Colonic mucosa (tissue), 4 donors: ENCODE measurements at places on chromosomes 7 and 10. TPM values are rescaled to one million over a fixed set of nuclear protein-coding genes. Genes with fewer than 3 reads are reported as not detected.

OPN4 gene
- not detected for total RNA-seq

PPA1 gene
- 180 TPM for total RNA-seq

DNA sequence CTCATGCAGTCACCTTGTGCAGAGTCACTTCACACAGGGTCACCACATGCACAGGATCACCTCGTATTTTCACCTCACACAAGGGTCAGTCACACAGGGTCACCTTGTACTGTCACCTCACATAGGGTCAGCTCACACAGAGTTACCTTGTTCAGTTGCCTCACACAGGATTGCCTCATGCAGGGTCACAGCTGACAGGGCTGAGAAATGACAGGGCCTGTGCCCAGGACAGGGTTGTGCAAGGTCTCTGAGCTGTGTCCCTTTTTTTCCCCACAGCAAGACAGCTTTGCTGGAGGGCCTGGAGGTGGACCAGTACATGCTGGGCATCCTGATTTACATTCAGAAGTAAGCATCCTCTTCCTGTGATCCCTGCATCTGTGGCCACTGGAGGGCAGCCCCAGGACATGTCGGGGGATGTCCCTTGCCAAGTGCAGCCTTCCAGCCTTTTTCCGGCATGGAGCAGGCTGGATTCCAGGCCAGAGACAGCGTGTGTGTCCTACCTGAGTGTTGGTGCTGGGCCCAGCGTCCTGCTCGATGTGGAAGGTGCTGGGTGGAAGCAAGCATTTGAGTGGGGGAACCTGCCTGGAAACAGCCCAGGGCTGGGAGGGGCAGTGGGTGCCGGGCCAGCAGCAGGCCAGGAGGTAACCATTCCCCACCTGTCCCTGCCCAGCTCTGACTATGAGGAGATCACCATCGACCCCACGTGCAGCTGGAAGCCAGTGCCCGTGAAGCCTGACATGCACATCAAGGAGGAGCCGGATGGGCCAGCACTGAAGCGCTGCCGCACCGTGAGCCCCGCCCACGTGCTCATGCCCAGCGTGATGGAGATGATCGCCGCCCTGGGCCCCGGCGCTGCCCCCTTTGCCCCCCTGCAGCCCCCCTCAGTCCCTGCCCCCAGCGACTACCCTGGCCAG is 16.3 kb downstream of the ZMIZ2 start:
- no peak for DNase-seq

MYPN gene
- total RNA-seq: 0.27 TPM

ZNF365 gene
- total RNA-seq: 0.25 TPM

DNA sequence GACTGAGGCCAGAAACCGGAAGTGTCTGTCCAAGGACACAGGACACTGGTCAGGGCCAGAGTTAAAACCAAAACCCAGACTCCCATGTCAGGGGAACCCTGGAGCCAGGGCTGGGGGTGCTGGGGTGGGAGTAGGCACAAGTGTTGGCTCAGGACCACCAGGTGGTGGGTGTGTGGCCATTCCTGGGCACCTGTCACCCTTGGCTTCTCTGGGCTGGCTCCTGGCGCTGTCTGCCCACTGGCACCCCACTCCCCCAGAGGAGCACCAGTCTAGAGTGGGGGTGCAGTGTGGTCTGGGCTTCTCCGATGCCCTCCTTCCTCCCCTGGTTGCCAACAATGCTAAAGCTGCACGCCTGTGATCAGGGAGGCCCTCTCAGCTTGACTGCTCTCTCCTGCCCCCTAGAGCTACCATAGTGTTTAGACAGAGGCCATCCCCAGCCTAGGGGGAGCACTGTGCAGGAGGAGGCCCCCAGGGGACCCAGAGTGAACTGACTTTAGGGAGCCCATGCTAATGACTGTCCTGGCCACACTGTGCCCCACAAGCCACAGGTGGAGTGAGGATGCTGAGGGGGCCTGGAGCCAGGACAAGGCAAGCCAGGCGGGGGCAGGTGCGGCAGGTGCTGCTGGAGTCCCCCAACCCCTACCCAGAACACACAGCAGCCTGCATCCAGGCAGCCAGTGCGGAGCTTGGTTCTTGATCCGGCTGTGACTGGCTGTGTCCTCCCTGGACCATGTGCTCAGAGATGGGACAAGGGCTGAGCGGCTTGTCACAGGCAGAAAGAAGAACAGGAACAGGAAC is 11.0 kb downstream of the RASGEF1A start:
- peak; percentile 28 for DNase-seq

STK32C gene
- 9.2 TPM for total RNA-seq

DNA sequence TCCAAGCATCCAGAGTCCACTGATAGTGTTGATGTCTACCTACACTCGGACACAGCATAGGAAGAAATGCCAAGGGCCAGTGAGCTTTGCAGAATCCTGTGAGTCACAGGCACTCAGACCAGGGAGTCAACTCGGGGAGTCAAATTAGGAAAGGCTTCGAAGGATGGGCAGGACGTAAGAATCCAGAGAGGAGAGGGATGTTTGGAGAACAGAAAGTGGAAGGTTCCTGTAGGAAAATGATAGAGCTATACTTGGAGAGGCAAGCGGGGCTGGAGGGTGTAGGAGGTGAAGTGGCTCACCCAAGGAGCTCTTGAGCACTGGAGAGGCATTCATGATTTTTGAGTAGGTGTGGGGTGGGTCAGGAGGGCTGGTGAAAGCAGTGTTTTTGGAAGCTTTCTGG is 3.0 kb downstream of the ZYX start:
- no peak for DNase-seq

DNA sequence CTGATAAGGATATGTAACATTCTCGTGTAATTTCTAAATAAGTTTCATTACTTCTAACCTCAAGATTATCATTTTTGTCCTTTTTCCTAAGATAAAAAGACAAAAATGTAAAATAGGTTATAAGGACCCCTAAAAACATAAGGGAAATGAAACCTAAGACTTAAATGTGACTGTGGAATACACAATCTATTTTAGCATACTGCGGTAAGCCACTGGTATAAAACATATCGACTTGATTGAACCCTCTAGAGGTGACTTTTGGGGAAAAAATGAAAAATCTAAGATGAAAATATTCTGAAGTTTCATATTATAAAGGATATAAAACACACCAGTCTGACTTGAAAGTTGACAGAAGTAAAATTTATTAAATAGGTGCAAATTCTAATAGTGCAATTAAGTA is 1.9 kb downstream of the NAMPT start:
- no peak for DNase-seq

DNA sequence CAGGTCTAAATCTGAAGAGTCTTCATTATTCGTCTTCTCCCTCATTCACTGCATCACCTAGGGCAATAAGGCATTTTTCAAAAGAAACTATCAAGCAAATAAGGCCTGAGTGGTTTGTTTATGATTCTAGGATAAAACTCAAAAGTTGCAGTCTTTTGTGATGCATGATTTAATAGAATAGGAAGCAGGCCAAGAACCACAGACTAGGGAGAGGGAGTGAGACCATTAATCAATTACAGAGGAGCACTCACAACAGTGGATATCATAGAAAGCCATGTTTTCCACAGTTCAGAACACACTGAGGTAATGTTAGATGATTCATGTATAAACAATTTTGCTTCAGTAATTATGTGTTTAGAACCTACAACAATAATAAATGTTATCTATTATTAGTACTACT is 87.8 kb upstream of the LRRTM3 start:
- no peak for DNase-seq

- no peak for DNase-seq
Measured at GRCh38 chr7:126040114-126041045, 1110.8 kb upstream of the POT1 start.

DNA sequence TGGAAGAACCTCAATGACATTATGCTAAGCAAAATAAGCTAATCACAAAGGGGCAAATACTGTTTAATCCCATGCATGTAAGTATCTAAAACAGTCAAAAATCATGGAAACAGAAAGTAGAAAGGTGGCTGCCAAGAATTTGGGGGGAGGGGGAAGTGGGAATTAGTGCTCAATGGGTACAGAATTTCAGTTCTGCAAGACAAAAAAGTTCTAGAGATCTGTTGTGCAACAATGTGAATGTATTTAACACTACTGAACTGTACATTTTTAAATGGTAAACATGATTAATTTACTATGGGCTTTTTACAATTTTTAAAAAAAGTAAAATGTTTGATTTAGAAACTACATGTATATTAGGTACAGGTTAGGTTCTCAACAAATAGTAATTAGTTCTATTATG is 11.9 kb downstream of the EZH2 start:
- no peak for DNase-seq

GRCh38 chr10:43254199-43254730 is 12.6 kb downstream of the RASGEF1A start:
- no peak for DNase-seq

DNA sequence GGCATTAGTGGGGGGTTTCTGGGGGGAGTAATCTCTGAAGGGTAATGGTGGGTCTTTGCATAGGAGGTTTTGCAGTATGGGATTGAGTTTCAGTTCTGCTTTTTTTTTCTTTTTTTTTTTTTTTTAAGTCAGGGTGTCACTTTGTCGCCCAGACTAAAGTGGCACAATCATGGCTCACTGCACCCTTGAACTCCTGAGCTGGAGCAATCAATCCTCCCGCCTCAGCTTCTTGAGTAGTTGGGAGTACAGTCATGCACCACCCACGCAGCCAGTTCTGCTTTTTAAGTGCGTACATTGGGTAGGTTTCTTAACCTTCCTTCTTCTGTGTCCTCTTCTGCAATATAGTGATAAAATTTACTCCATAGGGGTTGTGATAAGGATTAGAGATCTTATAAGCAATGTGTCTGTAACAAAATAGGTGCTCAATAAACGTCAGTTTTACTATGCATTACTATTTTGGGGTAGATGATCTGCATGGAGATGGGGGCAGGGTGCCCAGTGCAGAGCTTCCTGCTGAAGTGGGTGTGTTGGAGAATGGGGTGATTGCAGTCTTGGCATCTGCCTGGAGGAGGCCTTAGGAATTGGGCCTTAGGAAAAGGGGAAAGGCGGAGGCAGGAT is 9.6 kb downstream of the KAZALD1 start:
- no peak for DNase-seq

DNA sequence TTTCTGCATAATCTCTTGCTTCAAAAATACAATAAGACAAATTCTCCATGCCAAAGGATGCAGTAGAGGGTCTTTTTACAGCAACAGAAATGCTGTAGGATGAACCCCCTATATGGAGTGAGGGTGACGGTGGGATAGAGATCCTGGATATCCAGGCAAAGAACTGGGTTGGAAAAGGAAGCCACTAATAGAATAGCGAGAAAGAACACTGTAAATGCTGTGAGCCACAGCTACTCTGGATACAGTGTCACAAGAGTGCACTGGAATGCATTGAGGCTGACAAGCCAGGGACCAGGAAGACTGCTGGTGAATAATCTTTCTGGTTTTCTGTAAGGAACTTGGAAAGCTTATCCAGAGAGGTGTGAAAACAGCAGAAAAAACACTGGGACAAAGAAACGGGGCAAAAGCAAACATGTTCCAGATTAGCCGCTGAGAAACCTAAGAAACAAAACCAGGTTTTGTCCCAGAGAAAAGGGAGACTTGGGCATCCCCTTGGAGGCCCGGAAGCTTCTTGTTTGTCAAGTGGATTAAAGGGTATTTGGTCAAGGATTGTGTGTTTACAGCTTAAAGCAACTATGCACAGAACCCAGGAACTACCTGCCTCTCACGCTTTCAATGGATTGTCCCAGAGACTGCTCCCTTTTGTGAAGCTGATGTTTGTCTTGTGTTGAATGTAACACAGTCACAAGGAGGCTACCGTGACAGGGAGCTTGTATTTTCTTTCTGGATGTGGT is 6.2 kb upstream of the MSMB start:
- no peak for DNase-seq

CRHR2 gene
- total RNA-seq: 0.16 TPM

GRCh38 chr7:112162142-112162766 is 43.9 kb downstream of the DOCK4 start:
- no peak for DNase-seq

DNA sequence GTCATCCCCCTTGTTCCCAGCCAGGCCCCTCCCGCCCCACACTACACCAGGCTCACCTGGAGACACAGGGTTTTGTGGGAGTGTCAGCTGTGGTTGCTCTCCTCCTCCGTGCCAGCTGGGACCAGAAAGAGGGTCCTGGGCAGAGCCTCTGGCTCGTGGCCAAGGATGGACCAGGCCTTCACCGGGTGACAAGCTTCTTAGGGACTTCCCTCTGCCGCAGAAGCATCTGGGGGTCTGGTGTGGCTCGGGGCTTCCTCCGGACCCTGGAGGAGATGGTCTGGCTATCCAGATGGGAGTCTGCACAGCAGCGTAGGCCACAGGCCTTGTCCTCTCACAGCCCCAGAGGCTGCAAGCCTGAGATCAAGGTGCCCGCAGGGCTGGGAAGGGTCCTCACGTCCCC is 63.8 kb upstream of the CFAP46 start:
- no peak for DNase-seq

MYOZ1 gene
- not detected for total RNA-seq

GRCh38 chr10:114143160-114143559 is 30.8 kb downstream of the CCDC186 start:
- no peak for DNase-seq

CCL24 gene
- total RNA-seq: 18.4 TPM

DNA sequence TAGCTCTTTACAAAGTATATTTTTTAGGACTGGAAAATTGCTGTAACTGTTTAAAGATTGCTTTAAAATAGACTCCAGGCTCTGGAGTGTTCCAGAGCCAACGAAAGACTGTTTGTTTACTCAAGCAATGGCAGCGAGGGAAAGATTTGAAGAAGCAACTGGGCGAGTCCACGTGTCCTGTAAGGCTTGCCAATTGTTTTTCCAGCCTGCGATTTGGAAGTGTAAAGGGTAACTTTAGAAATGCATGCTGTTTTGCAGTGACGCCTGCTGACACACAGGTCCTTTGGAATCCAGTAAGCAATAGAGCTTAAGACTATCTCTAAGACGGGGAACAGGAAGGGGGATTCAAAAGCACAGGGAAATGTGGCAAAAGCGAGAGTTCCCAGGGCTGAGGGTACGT is 55.8 kb downstream of the TACC2 start:
- peak; percentile 59 for DNase-seq

DNA sequence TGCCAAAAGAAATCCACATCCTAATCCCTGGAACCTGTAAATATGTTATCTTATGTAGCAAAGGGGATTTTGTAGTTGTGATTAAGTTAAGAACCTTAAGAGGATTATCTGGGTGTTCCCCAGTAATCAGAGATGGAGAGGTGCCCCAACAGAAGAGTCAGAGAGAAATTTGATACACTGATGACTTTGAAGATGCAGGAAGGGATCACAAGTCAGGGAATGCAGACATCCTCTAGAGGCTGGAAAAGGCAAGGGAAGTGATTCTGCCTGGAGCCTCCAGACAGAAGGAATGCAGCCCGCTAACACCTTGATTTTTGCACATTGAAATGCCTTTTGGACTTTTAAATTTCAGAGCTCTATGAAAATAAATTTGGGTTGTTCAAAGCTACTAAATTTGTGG is 531.7 kb downstream of the DNAJB9 start:
- DNase-seq: no peak

DNA sequence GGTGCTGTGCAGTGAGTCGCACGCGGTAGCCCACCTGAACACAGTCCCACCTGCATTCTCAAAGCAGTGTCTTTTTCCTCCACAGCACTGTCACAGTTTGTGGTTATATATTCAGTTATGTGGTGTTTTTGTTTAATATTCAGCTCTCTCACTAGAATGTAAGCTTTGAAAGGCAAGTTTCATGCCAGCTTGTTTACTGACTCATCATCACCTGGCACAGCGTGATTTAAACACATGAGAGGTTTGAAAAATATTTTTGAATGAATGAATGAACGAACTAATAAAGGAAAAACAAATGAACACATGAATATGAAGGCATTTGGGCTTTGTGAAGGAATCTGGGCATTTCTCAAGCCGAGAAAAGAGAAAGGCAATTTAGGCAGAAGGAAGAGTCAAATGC is 51.9 kb upstream of the TM9SF3 start:
- DNase-seq: no peak

GDF2 gene
- total RNA-seq: not detected
